Effector memory CD4-positive, alpha-beta T cell (primary cell): ENCODE measurements at places on chromosomes 3 and 15.
A peak's percentile ranks its signal among the peaks of the same experiment; 100 is the strongest.

GRCh38 chr3:50592568-50592967 lies 19.0 kb downstream of the CISH start:
- DNase-seq: no peak

- DNase-seq: no peak
These were observed 245.2 kb upstream of the LYSMD4 start for GRCh38 chr15:99978426-99978825.

DNA sequence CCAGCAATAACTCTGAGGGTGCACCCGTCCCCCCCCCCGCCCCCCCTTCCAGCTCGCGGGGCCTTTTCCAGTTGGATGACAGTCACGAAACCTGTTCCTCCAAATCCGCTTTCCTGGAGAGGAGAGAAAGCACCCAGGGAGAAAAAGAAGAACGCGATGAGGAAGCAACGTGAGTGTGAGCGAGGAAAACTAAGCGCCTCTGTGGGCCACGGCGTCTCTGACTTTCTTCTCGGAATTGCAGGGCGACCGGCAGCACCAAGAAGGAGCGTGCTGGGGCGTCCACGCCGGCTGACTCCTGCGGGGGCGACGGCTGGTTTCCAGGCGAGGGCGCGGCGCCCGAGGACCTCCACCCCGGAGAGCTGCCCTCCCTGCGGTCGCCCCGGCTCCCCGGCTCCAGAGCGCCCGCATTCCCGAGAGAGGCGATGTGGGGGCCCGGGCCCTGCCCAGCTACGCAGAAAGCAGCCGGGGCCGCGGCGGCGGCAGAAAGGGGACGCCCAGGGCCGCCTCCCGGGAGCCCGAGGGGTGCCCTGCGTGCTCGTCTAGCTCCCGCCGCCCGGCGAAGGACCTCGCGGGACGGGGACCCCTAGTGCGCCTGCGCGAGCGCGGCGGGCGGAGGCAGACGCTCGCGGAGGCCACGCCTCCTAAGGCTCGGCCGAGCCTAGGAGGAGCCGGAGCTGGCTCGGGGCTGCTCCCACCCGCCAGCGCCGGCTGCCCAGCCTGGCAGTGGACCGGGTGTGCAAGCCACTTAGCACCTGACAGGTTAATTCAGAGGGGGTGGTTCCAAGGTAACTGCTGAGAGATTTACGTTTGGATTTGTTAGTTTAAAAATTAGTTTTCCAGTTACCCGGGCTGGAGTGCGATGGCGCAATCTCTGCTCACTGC lies 15.3 kb upstream of the ADIPOQ start:
- DNase-seq: peak; percentile 75

DNA sequence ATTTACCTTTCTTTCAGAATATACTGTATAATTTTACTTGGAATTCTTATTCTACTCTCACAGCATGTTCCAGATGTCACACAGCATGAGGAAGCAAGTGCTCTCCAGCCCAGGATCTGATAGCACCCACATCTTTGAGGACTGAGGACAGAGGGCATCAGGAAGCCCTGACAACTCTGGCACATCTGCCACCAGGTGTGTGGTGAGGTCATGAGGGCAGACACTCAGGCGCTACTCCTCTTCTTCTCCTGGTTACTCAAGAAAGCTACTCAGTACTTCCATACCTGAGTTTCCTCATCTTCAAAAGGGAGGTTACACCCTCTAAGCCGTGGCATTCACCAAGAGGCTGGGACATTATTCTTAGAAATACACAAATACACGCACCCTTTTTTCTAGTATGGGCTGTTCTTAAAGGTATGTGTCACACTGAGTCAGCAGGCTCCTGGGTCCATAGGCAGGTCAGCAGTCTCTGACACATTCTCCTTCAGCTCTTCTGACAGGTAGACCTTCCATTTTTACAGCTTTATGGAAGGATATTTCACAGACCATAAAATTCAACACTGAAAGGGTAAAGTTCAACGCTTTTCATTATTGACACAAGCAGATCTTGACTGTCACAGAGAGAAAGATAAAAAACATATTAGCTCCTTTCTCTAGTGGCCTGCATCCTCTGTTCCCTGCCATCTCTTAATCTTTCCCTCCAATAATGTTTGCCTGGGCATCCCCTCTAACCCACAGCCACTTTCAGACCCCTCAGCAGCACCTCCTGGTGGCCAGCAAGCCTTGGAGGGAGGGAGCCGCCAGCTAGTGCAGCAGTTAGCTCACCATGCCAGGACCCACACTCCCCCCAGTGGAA lies 103.2 kb upstream of the TJP1 start:
- DNase-seq: no peak

- no peak for DNase-seq
These were observed 282.5 kb upstream of the TTC14 start for GRCh38 chr3:180319461-180319860.

- no peak for DNase-seq
These were observed 69.8 kb downstream of the HES1 start for GRCh38 chr3:194205675-194206133.

DNA sequence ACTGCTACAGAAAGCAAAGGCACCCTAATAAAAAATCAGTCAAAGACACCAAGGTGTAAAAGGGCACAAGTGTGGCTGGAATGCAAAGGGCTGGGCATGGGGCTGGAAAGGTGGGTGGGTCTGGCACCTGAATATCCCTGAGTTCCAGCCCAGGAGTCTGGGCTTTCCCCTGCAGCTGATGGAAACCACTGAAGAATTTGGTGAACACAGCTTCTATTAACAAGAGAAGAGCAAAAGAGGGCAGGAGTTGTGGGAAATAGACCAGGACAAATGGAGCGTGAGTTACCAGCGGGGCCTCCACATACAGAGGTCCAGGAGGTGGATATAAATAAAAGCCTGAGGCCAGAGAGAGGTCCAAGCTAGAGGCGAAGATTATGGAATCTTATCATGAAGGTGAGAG lies 45.1 kb upstream of the TPM1 start:
- DNase-seq: no peak

GRCh38 chr3:38387862-38388261 lies 41.3 kb downstream of the XYLB start:
- DNase-seq: no peak

GRCh38 chr3:100928638-100929428 lies 64.4 kb downstream of the ABI3BP start:
- no peak for DNase-seq

GRCh38 chr3:159624616-159625015 lies 364.0 kb upstream of the IL12A start:
- DNase-seq: no peak

DNA sequence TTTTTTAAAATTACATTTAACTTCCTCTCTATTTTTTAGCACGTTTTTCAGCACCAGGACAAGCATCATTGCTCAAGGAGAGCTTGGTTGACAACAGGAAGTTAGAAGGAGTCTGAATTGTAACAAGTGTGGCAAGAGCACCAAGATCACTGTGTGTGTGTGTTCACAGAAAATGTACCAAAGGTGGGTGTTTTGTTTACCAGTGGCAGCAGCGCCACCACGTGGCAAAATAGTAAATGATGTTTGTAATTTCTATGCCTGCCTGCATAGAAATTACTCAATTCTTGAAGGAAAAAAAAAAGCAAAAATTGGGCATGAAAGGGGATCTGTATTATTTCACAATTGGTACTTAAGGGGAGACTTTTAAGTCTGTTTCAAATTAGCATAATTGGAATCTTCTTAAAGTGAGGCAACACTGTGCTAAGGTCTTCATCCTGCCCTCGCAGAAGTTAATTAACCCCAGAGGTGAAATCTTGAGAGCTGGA lies 7.4 kb upstream of the U2SURP start:
- DNase-seq: peak; percentile 44

DNA sequence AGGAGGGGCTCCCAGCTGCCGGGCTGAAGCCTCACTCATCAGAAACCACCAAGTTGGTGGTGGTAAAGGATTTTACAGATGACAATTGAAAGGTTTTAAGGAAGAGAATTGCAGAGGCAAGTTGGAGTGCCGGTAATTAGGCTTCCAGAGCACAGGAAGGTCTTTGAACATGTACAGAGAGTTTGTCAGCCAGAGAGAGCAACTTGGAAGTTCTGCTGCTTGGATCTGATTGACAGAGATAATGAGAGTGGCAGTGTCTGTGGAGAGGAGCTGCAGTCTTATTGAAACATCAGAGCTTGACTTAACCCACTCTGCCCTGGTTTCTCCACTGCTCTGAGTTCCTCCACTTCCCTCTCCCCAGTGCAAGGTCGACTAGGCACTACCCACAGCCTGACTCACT lies 448.6 kb downstream of the EPHB1 start:
- DNase-seq: no peak

- DNase-seq: no peak
These were observed 7.9 kb downstream of the FAH start for GRCh38 chr15:80160570-80161156.

DNA sequence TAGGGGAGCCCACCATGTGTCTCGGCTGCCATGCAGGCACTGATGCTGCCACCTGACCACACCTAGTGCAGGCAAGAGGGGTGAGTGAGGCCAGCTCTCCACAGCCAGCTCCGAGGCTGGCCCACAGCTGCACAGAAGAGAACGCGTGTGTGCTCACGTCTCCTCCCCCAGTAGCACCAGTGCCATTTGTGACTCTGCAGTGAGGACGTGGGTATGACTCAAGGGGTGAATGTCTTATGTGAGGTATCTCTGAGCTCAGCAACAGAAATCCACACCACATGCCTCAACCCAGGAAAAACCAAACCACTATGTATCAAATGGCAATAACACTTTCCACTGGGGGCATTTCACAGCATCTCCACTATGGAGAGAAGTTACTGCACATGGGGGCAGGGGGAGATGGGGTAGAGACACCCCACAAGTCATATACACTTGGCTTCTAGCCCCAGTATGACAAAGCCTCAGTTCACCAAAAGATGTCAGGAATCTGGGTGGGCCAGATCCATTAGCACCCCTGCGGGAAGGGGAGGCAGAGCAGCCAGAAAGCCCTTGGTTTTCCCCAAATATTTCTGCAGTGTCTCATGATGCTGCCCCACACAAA lies 87.6 kb downstream of the LRIG1 start:
- no peak for DNase-seq

GRCh38 chr15:77803487-77803886 lies 170.8 kb upstream of the LINGO1 start:
- DNase-seq: no peak

- DNase-seq: no peak
These were observed 64.8 kb upstream of the CSTA start for GRCh38 chr3:122260206-122260605.

DNA sequence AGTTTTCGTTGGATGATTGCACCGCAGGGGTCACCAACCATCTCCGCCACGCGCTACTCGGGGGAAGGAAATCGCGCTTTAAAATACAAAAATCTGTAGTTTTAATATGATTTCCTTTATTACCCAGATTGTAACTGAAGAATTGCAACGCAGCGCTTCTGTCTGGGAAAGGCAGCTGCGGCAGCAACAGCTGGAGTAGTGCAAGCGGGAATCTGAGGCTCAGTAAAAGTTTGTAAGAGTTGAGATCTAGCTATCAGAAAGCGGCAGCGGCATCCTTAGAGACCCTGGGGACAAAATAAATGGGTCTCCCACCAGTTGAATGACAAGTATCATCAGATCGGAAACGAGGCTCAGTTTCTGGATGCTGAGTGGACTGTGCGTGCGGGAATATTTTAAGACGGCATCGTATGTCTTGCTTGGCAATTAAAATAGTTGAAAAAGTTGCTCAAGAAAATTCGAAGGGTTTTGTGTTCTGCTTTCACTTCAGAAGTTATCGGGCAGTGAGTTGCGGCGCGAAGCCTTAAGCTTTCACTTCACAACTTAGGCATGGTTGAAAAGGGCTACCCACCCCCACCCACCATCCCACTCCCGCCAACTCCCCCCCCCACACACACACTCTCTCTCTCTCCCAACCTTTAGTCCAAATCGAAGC lies 2.7 kb downstream of the MECOM start:
- no peak for DNase-seq

GRCh38 chr3:185555101-185555501 lies 2.7 kb upstream of the LIPH start:
- DNase-seq: no peak

- no peak for DNase-seq
These were observed 237.3 kb downstream of the CNTN6 start for GRCh38 chr3:1330107-1330506.

GRCh38 chr3:178841011-178841410 lies 230.6 kb downstream of the ZMAT3 start:
- DNase-seq: no peak

DNA sequence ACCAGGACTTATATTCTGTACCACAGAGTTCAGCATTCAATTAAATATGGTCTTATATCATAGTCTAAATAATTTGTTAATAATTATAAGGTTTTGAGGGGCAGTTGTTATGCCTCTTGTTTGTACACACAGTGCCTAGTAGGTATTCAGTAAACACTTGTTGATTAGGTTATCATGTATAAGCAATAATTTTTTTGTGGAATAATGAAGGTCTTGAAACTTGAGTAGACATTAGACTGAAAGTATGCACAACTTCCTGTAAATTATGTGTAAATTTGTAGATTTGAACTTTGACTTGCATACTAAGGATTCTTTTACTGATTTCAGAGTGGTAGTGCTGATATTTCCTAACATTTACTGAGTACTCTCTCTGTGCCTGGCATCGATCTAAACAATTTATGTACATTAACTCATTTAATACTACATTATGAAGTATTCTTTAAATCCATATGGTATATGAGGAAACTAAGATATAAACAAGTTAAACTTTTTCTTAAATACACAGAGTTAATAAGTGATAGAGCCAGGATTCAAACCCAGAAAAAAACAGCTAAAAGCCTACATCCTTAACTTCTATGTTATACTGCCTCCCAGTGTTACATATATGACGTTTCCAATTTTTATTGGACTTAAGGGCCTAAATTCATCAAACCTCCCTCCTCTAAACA lies 65.1 kb downstream of the GLCE start:
- DNase-seq: no peak

GRCh38 chr15:47394286-47394809 lies 323.0 kb upstream of the SEMA6D start:
- no peak for DNase-seq

DNA sequence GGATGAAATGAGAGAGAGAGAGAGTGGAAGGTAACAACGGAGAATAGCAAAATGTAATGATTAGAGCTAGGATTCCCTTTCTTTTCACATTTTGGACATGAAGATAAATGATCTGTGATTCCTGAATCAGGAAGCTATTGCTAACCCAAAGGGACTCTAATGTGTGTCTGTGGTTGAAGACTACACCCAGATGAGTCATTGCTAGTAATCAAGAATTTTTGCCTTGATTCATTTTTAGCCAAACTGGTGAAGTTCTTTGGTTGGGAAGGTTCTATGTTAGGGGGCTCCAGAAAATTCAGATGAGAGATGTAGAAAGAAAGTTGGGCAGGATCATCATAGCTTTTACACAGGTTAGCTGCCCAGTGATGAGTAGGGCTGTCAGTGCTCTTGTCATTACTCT lies 116.4 kb downstream of the DUT start:
- no peak for DNase-seq

GRCh38 chr15:83694015-83694414 lies 40.1 kb downstream of the ADAMTSL3 start:
- no peak for DNase-seq
